ENCODE measurements at places on chromosomes 5 and 9.

GRCh38 chr9:18726546-18726945, 252.6 kb downstream of the ADAMTSL1 start:
- no peak for DNase-seq

GRCh38 chr5:154829589-154830218, 20.7 kb downstream of the FAXDC2 start:
- no peak for DNase-seq

DNA sequence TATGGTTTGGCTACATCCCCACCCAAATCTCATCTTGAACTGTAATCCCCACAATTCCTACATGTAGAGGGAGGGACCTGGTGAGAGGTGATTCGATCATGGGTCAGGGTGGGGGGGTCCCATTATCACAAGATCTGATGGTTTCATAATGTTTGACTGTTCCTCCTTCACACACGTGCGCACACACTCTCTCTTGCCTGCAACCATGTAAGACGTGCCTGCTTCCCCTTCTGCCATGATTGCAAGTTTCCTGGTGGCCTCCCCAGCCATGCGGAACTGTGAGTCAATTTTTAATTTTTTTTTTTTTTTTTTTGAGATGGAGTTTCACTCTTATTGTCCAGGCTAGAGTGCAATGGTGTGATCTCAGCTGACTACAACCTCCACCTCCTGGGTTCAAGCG, 27.0 kb downstream of the FAM169A start:
- DNase-seq, result no peak

- DNase-seq, result no peak
Measured at GRCh38 chr5:1832511-1833250, 31.5 kb downstream of the NDUFS6 start.

DNA sequence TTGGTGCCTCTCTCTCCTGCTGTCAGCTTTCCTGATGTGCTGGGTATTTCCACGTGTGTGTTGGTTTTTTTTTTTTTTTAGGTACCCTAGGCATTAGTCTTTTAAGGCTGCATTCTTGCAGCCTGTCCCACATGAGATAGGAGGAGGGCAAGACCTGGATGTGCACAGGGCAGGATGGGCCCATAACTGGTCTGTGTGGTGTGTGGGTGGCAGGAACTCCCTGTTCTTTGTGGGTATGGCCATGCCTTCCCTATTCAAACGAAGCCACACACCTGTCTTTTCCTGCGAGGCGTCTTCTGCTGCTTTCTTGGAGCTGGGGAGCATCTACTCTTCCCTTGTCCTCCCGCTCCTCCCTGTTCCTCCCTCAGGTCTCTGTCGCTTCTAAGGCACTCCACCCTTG, 6.8 kb downstream of the SYK start:
- no peak for DNase-seq

GRCh38 chr9:135328485-135329417, 150.8 kb upstream of the PPP1R26 start:
- DNase-seq, result no peak
